ENCODE measurements at places on chromosomes 5 and 9.

DNA sequence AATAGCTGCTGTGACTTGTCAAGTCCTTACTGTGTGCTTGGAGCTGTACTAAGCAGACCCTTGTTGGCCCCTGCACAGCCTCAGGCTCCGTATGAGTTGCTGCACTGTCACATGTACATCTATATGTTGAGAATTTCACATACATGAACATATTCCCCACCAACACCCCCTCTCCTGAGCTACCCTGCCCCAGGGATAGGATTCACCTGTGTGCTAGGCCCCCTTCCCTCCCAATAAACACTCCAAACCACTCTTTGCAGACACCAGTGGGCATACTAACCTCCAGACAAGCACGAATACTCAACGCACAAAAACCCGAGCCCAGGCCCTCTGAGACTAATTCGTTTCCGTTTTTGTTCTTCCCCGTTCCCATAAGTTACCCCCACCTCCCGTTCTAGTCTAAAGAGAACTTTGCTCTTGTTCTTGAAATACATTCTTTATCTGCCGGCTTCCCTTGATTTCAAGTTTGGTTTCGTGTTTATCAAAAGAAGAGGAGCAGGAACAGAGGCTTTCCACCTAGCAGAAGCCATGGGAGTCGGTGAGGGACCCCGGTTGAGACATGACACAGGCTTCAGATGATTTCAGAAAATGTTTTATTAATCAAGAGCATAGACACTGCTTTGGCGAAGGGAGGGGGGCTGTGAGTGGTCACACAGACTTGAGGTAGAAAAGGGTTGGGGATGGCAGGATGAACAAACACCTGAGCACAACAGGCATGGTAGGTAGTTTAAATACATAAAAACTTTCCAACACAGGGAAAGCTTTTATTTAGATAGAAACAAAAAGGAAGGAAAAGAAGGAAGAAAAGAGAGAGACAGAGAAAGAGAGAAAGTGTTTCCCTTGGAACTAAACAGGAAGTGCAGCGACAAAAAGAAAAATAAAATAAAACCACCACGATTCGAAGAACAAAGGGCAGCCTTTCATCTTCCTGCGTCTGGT, 3.4 kb downstream of the HAND1 start:
- DNase-seq = no peak

GRCh38 chr5:10699281-10699874, 61.7 kb downstream of the DAP start:
- DNase-seq = no peak

- no peak for DNase-seq
Measured at GRCh38 chr5:131769961-131770360, 26.9 kb downstream of the FNIP1 start.

GRCh38 chr5:92944337-92944736, 636.7 kb downstream of the NR2F1-AS1 start:
- DNase-seq = no peak

DNA sequence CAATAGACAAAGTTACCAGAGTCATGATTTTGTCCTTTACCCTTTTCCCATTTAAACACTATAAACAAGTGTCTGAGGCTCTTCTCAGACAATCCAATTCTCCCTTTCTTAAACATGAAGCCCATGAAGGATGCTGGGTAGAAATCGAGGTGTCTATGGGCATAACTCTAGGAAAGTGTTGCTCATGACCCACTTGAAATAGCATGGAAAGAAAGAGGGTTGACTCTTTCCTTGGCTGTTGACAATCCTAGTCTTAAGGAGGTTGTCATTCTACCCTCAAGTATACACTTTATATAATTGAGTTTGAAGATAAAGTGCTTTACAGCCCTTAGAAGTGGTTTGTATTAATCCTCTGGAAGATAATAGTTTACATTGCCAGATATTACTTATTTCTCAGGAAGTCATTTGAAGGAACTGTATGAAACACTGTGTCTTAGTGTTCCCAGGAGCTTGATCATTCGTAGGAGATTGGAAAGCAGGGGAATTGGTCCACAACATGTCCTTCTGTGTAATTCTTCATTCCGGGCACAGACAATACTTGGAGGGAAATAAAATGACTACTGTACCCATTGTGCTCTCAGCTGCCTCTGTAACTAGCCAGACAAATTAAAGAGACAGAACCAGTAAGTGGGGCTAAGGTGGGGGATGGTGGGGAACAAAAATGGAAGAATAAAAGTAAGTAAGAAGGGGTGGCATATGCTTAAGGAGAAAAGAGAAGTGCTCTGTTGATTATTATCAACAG, 1078.3 kb upstream of the DMAC1 start:
- DNase-seq = no peak

DNA sequence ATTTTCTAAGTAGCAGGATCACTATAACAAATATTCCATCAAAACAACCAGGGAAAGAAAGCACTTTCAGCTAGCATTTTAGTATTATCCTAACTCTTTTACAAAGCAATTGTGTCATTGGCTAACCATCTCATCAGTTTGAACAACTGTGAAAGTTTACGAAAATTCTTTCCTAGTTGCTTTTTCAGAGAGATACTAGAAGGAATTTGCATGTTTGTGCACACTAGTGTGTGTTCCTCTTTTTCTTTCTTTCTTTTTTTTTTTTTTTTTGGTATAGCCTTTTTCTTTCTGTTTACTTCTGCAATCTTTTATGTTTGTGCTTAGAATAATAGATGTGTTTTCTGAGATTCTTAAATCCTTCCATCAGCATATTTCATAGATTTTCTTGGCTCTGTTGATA, 124.7 kb upstream of the SEMA6A start:
- no peak for DNase-seq

DNA sequence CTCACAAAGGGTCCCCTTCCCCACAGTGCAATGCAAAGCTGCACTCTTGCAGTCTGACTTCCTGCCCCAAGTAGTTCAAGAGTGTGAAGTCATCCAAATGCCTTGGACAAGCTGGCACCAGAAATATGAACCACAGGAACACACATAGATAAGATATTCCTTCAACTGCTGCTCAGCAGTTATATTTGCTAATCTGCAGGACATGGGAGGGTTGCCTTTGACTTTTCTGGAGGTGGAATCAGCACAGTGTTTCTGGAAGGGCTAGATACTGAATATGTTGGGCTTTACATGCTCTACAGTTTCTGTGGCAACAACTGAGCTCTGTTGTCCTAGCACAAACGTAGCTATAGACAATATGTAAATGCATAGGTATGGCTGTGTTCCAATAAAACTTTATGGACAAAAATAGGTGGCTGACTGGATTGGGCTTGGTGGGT, 96.7 kb upstream of the PCA3 start:
- no peak for DNase-seq

DNA sequence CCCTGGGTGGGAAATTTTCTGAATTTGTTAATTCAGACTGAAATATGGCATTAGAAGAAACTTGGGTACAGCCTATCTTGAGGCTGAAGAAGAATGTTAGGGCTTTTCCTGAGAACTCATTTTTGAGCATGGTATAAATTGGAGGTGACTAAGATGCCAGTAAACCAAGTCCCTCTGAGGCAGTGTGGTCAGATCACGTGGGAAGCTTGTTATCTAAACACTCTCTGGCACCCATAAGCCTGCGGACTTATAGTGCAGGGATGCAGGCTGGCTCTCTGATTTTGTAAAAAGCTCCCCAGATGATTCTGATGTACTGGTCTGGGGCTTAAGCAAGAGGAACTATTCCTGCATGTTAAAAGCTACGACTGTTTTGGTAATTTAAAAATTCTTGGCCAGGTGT, 34.3 kb downstream of the MTMR12 start:
- DNase-seq = no peak

- no peak for DNase-seq
Measured at GRCh38 chr5:78886341-78887230, 98.5 kb downstream of the ARSB start.

- DNase-seq = no peak
Measured at GRCh38 chr5:160342413-160342941, 27.9 kb downstream of the C1QTNF2 start.

DNA sequence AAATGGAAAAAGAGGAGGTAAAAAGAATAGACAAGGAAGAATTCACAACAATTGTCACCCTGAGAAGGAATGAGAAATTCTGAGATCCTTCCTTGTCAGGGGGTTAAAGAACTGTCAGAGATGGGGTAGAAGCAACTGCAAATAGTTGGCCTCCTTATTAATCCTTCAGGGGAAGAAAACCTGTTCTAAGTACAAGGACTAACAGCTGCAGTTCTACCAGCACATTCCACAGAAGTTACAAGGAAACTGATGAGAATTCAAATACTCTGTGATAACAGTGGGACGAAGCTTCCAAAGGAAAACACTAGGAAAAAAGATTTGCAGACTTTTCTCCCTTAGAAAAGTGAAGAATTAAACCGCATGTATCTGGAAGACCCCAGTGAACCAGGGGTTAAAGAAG, 93.7 kb downstream of the OR2K2 start:
- DNase-seq = no peak

GRCh38 chr9:133955821-133956411, 36.2 kb downstream of the VAV2 start:
- no peak for DNase-seq

- DNase-seq = no peak
Measured at GRCh38 chr9:109640580-109641371, 139.2 kb upstream of the PALM2AKAP2 start.

- DNase-seq = no peak
Measured at GRCh38 chr5:34620185-34620584, 35.9 kb upstream of the RAI14 start.

DNA sequence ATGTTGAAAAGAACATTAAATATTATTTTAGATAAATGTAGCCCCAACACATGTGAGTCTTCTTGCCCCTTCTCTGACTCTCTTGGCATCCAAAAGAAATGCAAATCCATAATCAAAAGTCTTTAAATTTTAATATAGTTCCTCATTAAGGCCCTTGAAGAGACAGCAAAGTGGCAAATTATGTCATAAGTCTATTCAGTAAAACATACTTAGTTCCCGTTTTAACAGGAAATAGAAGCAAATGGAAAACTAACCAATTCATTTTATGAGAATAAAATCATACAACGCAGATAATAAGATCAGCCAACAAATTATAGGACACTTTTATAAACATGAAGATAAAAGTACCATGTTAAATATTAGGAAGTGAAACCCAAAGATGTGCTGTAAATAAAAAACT, 20.1 kb upstream of the IFNB1 start:
- no peak for DNase-seq

DNA sequence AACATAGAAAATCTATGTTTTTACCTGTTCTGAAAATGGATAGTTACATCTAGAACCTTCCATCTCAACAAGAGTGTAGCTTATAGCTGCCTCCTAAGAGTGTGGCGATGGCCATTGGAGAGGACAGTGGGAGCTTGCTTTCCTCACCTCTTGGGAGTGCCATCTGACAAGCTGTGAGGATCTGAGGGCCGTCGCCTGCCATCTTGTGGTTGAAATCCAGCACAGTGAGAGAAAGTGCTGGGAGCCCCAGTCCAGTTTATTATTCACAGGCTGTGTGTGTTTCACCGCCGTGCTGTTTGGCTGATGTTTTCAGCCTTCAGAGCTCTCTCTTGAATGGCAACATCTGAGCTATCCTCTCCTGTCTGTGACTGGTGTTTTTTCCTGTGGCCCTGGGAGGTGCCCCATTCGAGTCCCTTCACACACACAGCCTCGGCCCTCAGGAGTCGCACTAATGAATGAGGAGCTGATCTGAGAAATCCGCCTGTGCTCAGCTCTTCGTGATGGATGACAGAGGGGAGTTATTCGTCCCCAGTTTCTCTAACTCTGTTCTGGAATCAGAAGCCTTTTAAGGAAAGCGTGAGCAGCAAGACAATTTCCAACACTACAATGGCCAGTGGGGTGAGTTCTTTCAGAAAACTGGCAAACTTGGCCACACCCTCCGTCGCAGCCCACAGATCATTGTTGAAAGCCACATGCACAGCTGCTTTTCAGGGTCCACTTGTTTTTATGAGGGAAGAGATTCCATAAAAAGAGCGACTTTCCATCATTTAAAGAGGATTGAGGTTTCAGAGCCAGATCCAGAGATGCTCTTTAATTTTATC, 170.3 kb downstream of the PDZD2 start:
- DNase-seq = no peak
